Kidney (tissue), 22 donors: ENCODE measurements at places on chromosomes 3 and 15. TPM values are rescaled to one million over a fixed set of nuclear protein-coding genes. Genes with fewer than 3 reads are reported as not detected.

The CEP19 gene
- 1.5 TPM for total RNA-seq

The PLAAT1 gene
- total RNA-seq: 0.72 TPM

- H3K4me3 ChIP-seq: no peak overlapping the region
- H3K27me3 ChIP-seq: no peaks in the 10 kb centered on the region
- H3K4me1 ChIP-seq: no peaks in the 10 kb centered on the region
- no peak for DNase-seq
These were observed 329.9 kb upstream of the AGTR1 start for GRCh38 chr3:148367756-148368155.

GRCh38 chr15:100172356-100173024 lies 169.3 kb downstream of the ADAMTS17 start:
- no peaks in the 10 kb centered on the region for H3K36me3 ChIP-seq
- H3K4me1 ChIP-seq: peaks cover 2% of the 10 kb centered on the region
- no peak for DNase-seq
- H3K27me3 ChIP-seq: no peaks in the 10 kb centered on the region

- H3K27me3 ChIP-seq: no peaks in the 10 kb centered on the region
- no peak for DNase-seq
- no peak overlapping the region for H3K27ac ChIP-seq
- H3K36me3 ChIP-seq: no peaks in the 10 kb centered on the region
These were observed 12.0 kb upstream of the C3orf80 start for GRCh38 chr3:160213191-160213590.

DNA sequence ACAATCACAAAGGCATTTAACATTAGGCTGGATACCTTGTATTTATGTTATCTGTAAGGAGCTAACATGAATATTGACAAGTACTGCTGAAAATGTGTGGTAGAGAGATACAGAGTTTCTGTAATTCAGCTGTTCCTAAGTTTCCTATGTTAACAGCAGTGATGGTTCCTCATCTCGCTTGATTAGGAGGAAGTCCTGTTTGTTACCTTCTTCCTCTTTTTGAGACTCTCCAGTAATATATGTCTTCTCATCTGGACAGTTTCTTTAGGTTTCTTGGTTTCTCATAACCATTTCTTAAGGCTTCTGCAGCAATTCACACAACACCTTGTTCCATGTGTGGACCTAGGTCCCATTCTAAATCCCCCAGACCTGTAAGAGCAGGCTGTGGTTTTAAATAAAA lies 11.4 kb upstream of the PEX5L start:
- no peak for DNase-seq
- no peaks in the 10 kb centered on the region for H3K36me3 ChIP-seq
- H3K4me1 ChIP-seq: no peaks in the 10 kb centered on the region
- no peak overlapping the region for H3K27ac ChIP-seq
- no peak overlapping the region for H3K4me3 ChIP-seq

DNA sequence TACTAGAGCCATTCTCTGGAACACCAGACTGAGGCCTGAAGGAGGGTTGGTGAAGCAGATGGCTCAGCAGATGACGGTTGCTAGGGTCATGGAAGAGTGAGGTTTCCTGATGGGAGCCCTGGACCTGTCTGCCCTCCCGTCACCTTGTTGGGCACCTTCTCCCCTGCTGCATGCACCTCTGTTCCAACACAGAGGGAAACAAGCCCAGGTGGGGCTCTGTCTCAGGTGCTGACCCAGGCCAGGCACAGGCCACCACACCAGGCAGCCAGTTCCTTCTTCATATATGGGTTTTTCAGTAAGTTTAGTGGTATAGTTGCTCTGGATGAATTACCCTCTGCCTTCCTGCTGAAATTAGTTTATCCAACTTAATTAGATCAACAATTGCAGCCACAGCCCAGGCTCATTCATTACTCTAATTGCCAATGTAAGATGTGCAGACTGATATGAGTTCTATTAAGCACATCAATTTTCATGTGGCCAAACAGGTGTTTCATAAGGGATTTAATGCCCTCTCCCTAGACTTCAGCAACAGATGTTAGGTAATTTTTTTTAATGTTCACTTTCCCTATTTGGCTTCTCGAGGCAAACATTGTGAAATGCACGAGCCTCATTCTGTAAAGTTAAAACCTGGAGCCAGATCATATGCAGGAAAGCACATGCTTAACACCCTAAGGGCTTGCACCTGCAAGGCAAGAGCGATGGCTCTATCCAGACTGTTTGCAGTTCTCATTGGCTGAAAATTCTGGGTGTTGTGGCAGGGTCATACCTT lies 174.8 kb downstream of the CHDH start:
- H3K36me3 ChIP-seq: no peaks in the 10 kb centered on the region
- no peak overlapping the region for H3K4me3 ChIP-seq
- H3K27me3 ChIP-seq: no peaks in the 10 kb centered on the region
- no peak for DNase-seq
- H3K27ac ChIP-seq: no peak overlapping the region
